CD8-positive, alpha-beta memory T cell (primary cell): ENCODE measurements at places on chromosomes 1 and 21. TPM values are rescaled to one million over a fixed set of nuclear protein-coding genes. Genes with fewer than 3 reads are reported as not detected.

COL8A2 gene
- not detected for polyA plus RNA-seq

CNR2 gene
- polyA plus RNA-seq = 5.3 TPM

MAGOH gene
- 121 TPM for polyA plus RNA-seq

HAO2 gene
- polyA plus RNA-seq = not detected

APOBEC4 gene
- polyA plus RNA-seq = not detected

TMEM125 gene
- not detected for polyA plus RNA-seq

MXRA8 gene
- polyA plus RNA-seq = 0.61 TPM

- H3K27me3 ChIP-seq = no peaks in the 10 kb centered on the region
- peaks cover 55% of the 10 kb centered on the region for H3K4me1 ChIP-seq
- H3K27ac ChIP-seq = peak within 1 kb of the TSS; percentile 78
- peak; percentile 74 for DNase-seq
- H3K36me3 ChIP-seq = no peaks in the 10 kb centered on the region
- peak within 1 kb of the TSS; percentile 82 for H3K4me3 ChIP-seq
Observed at GRCh38 chr1:203765029-203765837, at the start of gene LAX1. LAX1 (plus strand) TSS chr1:203765183; CDS start chr1:203765566, 383 bp downstream.

GRCh38 chr1:164886101-164886500 is 327.1 kb downstream of the PBX1 start:
- H3K27me3 ChIP-seq = no peaks in the 10 kb centered on the region
- H3K4me3 ChIP-seq = no peak overlapping the region
- no peaks in the 10 kb centered on the region for H3K36me3 ChIP-seq
- no peak for DNase-seq

DNA sequence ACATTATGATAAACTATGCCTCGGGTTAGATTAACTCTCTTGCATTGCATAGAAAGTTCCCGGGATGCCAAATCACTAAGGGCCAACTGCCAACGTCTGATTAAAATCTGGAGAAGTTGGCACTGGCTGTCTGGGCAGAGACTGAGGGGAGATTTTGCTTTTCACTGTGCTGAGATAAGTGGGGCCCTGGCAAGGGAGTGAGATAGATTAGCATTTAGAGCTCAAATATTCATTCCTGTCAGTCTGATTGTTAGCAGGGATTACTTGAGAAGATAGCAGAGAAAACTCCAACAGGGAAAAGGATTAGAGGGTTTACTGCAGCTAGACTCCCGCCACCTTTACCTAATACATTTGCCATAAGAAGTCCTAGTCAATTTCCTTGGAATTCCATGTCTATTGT is 714.1 kb upstream of the CHRM3 start:
- no peak for DNase-seq
- H3K4me1 ChIP-seq = no peaks in the 10 kb centered on the region
- no peaks in the 10 kb centered on the region for H3K36me3 ChIP-seq
- no peak overlapping the region for H3K27ac ChIP-seq
- no peak overlapping the region for H3K4me3 ChIP-seq
- H3K27me3 ChIP-seq = no peaks in the 10 kb centered on the region

DNA sequence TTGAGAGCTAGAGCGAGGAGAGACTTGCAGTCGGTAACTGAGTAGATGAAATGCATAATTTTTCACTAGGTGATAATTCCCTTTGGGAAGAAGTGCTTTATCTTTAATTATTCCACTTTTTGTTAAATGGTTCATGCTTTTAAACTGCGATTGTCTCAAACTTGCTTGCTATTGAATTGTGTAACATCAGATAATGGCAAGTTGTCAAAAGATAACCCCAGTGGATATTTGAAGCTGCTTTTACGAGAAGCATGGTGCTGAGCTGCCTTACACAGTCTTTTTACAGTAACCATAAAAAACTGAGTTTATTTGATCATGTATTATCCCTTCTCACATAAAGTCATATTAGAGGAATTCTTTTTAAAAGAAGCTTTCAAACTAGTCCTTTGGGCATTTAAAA is 30.2 kb downstream of the TMEM50B start:
- no peak overlapping the region for H3K4me3 ChIP-seq
- no peak overlapping the region for H3K27ac ChIP-seq
- no peak for DNase-seq
- H3K4me1 ChIP-seq = no peaks in the 10 kb centered on the region
- no peaks in the 10 kb centered on the region for H3K36me3 ChIP-seq
- H3K27me3 ChIP-seq = no peaks in the 10 kb centered on the region

DNA sequence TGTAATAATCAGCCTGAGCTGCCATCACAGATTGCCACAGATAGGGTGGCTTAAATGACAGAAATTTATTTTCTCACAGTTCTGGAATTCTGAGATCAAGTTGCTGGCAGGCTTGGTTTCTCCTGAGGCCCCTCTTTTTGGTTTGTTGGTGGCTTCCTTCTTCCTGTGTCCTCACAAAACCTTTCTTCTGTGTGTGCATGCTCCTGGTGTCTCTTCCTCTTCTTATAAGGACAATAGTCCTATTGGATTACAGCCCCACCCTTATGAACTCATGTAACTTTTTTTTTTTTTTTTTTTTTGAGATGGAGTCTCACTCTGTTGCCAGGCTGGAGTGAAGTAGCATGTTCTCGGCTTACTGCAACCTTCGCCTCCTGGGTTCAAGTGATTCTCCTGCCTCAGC is 41.0 kb upstream of the F3 start:
- no peak for DNase-seq
- no peaks in the 10 kb centered on the region for H3K4me1 ChIP-seq
- no peaks in the 10 kb centered on the region for H3K27me3 ChIP-seq
- no peak overlapping the region for H3K27ac ChIP-seq
- H3K4me3 ChIP-seq = no peak overlapping the region
- no peaks in the 10 kb centered on the region for H3K36me3 ChIP-seq

GRCh38 chr1:62336638-62336994 is 17.4 kb upstream of the KANK4 start:
- H3K4me1 ChIP-seq = no peaks in the 10 kb centered on the region
- DNase-seq = no peak
- H3K4me3 ChIP-seq = no peak overlapping the region

DNA sequence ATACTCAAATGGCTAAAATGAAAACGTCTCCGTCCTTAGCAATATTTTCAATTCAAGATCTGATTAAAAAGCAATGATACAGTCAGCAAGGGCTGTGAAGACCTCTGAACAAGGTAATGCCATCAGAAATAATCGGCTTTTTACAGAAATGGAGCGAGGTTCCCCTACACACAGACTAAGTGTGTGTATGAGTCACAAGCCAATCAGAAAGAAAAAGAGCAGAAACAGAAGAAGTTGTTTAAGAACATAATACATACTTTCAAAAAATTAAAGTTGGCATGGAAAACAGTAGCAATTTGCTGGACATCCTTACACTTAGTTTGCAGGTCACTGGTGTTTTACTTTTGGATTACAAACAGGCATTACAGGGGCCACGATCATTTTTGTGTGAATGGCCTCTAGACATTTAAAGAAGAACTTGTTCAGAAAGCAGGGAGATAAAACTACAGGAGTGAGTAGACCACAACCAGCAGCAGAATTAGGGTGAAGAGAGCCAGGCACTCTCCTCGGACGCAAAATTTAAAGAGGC is 350.0 kb upstream of the RUNX1 start:
- no peak overlapping the region for H3K4me3 ChIP-seq
- no peaks in the 10 kb centered on the region for H3K27me3 ChIP-seq
- no peaks in the 10 kb centered on the region for H3K36me3 ChIP-seq
- no peak overlapping the region for H3K27ac ChIP-seq

DNA sequence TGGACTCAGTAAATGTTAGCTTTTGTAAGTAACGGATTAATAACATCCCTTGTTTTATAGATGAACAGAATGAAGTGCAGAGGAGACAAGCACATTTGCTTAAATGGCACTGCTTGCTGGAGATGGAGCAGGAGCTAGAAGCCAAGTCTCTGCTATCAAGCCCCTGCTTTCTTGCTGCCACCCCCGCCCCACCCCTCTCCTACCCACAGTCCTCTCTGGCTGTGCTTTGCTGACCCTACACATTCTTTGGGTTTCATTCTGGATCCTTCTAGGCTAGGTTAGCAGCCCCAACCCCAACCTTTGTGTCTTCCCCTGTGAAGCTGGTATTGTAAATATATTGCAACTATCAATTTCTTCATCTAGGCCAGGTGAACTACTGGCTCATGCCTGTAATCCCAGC is 77.5 kb upstream of the CAPZB start:
- peaks cover 5% of the 10 kb centered on the region for H3K4me1 ChIP-seq
- H3K4me3 ChIP-seq = no peak overlapping the region
- H3K36me3 ChIP-seq = no peaks in the 10 kb centered on the region
- DNase-seq = no peak
- no peak overlapping the region for H3K27ac ChIP-seq

DNA sequence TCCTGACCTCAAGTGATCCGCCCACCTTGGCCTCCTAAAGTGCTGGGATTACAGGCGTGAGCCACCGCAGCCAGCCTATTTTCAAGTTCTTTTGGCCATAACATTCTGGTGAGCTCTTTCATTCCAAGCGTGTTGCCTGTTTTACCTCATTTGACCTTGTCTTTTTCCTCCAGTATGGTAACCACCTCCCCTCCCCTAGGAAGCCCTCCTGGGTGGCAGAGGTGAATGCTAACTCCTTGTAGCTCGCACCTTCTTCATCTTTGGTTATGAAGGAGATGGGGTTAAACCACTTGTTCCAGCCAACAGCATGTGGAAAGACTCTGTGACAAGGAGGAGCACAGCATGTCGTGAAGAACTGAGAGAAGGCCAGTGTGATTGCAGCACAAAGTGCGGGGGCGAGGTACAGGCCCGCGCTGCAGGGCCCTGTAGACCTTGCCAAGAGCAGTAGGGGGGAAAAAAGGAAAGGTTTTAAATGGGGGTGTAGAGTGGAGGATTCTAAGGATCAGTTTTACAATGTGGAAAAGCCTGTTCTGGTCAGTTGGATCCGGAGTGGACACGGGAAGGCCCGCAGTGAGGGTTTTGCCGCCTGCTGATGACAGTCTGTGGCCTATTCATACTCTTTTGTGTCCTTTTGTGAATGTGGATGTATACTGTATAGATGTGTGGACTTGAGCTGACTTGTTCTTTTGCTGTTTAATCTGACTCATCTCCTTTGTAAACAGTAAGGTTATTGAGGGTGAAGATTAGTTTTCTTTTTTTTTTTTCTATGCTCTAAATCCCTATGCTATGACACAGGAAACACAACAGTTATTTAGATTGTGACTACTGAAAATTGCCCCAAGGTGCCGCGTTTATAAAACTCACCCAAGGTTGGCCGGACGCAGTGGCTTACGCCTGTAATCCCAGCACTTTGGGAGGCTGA is 7.5 kb upstream of the ZNF436 start:
- no peaks in the 10 kb centered on the region for H3K27me3 ChIP-seq
- H3K4me1 ChIP-seq = no peaks in the 10 kb centered on the region
- no peak overlapping the region for H3K4me3 ChIP-seq
- peak overlapping the region; percentile 79 for H3K27ac ChIP-seq
- no peaks in the 10 kb centered on the region for H3K36me3 ChIP-seq

DNA sequence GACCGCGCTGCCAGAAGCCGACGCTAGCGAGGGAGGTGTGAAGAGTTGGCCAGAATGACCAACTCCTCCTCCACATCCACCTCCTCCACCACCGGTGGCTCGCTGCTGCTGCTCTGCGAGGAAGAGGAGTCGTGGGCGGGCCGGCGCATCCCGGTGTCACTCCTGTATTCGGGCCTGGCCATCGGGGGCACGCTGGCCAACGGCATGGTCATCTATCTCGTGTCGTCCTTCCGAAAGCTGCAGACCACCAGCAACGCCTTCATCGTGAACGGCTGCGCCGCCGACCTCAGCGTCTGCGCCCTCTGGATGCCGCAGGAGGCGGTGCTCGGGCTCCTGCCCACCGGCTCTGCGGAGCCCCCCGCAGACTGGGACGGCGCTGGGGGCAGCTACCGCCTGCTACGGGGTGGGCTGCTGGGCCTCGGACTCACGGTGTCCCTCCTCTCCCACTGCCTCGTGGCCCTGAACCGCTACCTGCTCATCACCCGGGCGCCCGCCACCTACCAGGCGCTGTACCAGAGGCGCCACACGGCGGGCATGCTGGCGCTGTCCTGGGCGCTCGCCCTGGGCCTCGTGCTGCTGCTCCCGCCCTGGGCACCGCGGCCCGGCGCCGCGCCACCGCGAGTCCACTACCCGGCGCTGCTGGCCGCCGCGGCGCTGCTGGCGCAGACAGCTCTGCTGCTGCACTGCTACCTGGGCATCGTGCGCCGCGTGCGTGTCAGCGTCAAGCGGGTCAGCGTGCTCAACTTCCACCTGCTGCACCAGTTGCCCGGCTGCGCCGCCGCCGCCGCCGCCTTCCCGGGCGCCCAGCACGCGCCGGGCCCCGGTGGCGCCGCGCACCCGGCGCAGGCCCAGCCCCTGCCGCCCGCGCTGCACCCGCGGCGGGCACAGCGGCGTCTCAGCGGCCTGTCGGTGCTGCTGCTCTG is 1.2 kb downstream of the GPR88 start:
- no peaks in the 10 kb centered on the region for H3K36me3 ChIP-seq
- H3K27me3 ChIP-seq = peaks cover 15% of the 10 kb centered on the region
- H3K27ac ChIP-seq = no peak overlapping the region
- peak overlapping the region; percentile 32 for H3K4me3 ChIP-seq
- no peak for DNase-seq

- no peak overlapping the region for H3K27ac ChIP-seq
- H3K4me3 ChIP-seq = no peak overlapping the region
- DNase-seq = no peak
- no peaks in the 10 kb centered on the region for H3K27me3 ChIP-seq
- H3K36me3 ChIP-seq = peaks cover 23% of the 10 kb centered on the region
- no peaks in the 10 kb centered on the region for H3K4me1 ChIP-seq
Observed at GRCh38 chr1:119966020-119966419, 69.7 kb upstream of the ADAM30 start.

GRCh38 chr1:63533931-63534330 is 10.6 kb downstream of the EFCAB7 start:
- H3K36me3 ChIP-seq = peaks cover 4% of the 10 kb centered on the region
- H3K27me3 ChIP-seq = no peaks in the 10 kb centered on the region

DNA sequence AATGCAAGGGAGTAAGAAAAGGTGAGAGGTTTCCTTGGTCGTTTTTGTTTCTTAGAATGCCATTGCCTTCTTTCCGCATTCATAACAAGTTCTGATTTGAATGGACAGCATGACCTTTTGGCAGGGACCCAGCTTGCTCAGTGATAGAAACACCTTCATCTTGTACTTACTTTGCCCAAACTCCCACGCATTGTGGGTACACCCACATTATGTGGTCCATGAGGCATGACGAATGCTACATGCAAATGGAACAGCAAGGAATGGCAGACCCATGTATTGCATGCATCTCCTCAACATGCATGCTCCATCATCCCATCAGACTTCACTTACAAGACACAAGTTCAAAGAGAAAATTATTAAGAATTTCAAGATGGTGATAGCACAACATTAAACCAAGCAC is 102.8 kb downstream of the CDC7 start:
- H3K27me3 ChIP-seq = no peaks in the 10 kb centered on the region
- no peak overlapping the region for H3K27ac ChIP-seq
- no peaks in the 10 kb centered on the region for H3K4me1 ChIP-seq
- H3K36me3 ChIP-seq = no peaks in the 10 kb centered on the region
